NCI-H2029 treated with DMSO at 0.1 percent for 48 hours (cell line): ENCODE measurements at places on chromosomes 11 and 22.

DNA sequence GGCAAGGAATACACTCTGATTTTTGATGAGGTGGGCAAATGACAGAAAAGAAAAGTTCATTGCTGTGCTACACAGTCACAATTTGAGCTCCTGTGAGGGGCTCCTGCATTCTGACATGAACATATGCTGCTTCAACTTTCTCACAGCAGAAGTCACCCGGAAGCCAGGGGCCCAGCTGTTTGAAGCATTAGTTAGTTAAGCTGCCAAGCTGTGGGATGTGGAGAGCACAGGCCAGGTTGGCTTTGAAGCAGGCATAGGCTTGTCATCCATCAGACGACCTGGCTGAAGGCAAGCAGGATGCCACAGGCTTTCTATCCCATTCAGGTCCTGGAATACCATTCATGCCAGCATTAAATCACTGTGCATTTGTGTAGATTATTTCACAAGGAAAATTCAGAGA, 63.1 kb downstream of the MTNR1B start:
- DNase-seq: no peak

DNA sequence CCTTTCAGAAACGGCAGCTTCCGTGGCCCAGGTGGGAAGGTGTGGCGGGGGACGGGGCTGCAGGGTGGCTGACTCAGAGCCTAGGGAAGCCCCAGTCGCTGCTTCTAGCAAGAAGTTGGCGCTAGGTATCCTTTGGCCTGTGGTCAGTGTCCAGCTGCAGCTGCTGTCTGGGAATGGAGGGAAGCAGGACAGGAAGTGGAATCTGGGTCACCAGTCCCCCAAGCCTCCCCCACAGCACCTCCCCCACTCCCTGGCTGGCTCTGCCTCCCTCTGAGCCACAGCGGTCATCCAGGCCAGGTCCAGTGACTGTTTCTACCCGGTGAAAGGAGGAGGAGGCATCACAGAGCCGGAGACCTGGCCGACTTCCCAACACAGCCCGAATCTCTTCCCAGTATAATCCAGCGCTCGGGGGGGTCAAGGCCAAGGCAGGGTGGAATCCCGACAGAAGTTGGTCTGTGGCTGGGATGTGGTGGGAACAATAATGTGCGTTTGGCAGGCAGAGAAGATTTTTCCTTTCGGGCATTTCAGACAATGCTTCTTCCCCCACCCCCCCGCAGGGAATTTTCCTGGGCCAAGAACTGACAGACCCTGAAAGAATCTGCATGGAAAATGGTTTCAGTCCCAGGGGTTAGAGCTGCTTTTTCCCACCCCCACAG, 45.1 kb downstream of the C11orf96 start:
- no peak for DNase-seq

GRCh38 chr11:57413681-57414080, 13.2 kb downstream of the SLC43A3 start:
- no peak for DNase-seq

DNA sequence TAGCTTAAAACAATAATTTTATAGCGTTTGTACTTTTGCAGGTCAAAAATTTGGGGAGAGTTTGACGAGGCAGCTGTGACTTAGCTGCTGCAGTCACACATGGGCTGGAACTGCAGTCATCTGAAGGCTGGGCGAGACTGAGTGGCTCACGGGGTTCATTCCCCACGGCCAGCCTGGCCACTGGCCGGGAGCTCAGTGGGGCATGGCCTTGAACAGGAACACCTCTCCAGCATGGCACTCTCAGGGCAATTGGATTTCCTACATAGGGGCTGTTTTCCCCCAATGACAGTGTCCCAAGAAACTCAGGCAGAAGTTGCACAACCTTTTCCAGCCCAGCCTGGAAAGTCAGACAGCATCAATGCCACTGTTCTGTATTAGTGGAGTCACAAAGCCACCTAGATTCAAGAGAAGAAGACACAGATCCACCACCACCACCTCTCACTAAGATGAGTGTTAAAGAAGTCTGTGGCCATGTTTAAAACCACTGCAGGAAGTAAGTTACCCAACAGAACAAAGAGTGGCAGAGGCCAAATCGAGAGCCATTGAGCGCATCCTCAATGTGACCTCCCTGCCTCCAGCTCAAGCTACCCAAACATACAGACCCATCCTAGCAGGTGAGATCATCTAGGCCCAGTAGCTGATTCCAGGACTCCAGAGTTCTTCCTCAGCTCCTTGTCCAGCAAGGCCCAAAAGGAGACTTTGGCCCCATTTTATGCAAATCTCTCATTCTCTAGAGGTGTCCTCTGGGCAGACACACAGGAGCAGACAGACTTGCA, 618.7 kb upstream of the CADM1 start:
- DNase-seq: no peak

GRCh38 chr11:33016654-33017053, 976 bp downstream of the DEPDC7 start:
- no peak for DNase-seq

GRCh38 chr22:46066691-46067090, 83.6 kb upstream of the PPARA start:
- DNase-seq: peak; percentile 50

GRCh38 chr11:20861322-20861721, 191.9 kb downstream of the NELL1 start:
- peak; percentile 81 for DNase-seq

DNA sequence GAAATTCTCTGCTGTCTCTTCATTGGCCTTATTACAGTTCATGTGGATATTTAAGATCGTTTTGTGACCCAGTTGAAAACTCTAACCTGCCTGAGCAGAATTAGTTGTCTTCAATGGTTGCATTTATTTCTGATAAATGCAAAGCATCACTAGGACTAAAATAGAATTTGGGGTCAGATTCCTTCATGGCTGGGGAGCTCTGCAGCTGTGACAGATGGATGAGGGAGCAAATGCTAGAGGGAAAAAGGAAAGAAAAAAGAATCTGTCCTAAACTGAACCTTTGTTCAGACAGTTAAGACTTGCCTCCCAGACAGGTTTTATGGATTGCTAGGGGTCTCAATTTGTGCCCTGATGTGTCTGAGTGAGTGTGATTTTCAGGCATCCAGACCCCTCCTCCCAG, 113.0 kb downstream of the SYT9 start:
- no peak for DNase-seq

DNA sequence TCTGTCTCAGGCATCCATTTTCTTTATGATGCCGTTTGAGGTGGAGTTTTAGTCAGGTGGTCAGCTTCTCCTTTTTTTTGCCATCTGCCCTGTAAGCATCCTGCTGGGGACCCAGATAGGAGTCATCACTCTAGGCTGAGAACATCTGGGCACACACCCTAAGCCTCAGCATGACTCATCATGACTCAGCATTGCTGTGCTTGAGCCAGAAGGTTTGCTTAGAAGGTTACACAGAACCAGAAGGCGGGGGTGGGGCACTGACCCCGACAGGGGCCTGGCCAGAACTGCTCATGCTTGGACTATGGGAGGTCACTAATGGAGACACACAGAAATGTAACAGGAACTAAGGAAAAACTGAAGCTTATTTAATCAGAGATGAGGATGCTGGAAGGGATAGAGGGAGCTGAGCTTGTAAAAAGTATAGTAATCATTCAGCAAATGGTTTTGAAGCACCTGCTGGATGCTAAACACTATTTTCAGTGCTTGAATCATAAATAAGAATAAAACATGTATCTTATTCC, 10.9 kb upstream of the HBE1 start:
- DNase-seq: no peak

DNA sequence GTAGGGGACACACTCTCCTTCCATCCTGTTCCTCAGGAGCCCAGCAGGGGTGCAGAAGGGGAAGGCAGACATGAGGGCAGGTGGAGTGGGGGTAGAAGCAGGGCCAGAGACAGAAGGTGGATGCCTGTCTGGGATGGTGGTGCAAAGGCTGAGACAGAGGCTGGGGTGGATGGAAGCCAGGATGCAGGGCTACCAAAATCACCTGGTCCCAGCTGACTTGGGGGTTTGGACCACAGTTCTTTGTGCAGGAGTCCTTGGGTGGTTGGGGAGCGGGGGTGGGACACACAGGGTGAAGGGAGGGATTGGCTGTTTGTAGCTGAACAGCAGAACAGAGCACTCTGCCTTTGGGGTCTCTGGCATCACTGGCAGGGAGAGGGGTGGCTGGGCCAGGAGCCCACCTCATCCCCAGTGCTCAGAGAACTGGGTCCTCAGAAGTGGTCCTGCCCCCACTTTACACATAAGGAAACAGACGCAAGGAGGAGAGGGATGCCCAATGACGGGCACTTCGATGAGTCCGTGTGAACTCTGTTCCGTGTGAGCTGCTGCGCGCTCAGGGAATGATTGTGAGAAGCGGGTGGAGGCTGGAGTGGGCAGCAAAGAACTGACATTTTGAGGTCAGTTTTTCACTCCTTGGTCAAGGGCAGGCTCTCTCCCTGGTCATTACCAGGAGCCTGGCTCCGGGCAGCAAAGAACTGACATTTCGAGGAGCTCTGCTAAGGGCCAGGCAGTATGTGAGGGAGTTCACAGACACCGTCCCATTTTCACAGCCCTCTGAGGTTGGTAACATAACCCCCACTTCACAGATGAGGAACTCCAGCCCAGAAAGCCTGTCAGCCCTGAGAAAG, 1.9 kb downstream of the TAGLN start:
- no peak for DNase-seq

GRCh38 chr11:102194257-102194656, 84.0 kb downstream of the YAP1 start:
- DNase-seq: no peak

- DNase-seq: no peak
Measured at GRCh38 chr22:18088825-18089568, 11.2 kb downstream of the PEX26 start.

DNA sequence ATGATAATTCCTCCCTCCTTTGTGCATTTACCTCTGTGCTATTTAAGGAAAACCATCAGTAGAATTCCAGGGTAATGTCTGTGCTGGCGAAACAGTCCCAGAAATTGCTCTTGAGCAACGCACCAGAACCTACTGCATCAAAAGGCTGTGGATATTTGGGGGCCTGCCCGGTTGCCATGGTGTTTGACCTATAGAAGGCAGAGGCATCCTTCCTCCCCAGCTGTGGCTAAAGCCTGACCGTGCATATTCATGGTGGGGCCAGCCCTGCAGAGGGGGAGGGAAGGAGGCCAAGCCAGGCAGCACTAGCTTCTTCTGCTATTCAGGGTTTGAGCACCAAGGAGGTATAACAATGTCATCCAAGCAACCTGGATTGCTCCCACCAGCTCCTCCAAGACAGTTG, 215.0 kb upstream of the E2F8 start:
- DNase-seq: no peak

DNA sequence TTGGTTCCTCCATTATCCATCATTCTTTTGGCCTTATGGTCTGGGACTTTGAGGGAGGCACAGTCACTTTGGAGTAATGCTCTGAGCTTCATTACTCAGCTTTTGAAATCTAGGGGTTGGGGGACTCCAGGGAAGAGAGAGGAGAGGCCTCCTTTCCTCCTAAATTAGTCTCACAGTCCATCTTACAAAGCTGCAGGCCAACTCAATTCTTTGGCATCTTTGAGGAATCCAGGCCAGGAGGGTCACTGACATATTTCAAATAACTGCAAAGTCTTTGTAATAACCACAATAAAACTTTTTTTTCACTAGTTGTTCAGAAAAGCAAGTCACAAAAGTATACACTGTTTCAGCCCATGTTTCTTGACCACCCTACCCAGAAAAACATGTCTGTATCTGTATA, 73.3 kb upstream of the FAR1 start:
- DNase-seq: no peak

GRCh38 chr11:34298871-34299270, 58.9 kb downstream of the ABTB2 start:
- DNase-seq: no peak

- no peak for DNase-seq
Measured at GRCh38 chr11:57349491-57350274, 11.5 kb downstream of the P2RX3 start.

GRCh38 chr22:37804881-37805809, 2.6 kb upstream of the GCAT start:
- DNase-seq: peak; percentile 14

DNA sequence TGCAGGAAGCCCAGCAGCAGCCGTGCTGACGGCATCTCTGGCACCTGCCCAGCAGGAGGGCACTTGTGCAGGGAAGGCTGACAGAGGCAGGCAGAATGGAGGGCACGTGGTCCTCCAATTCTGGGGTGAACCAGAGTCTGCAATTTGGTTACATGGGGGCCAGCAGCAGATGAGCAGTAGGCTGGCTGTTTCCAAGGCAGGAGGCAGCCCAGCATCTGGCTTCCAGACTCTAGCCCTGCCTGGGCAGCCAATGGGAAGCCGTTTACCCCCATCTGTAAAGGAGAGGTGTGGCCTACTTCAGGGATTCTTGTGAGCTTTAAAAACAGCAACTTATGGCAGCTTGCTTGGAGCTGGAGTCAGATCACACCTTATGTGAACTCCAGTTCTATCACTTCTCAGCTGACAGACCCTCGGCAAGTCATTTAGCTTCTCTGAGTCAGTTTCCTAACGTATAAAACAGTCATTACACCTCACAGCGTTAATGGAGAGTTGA, 27.9 kb upstream of the RASL10A start:
- peak; percentile 43 for DNase-seq

GRCh38 chr22:40728731-40729189, 49.5 kb downstream of the MCHR1 start:
- peak; percentile 25 for DNase-seq

DNA sequence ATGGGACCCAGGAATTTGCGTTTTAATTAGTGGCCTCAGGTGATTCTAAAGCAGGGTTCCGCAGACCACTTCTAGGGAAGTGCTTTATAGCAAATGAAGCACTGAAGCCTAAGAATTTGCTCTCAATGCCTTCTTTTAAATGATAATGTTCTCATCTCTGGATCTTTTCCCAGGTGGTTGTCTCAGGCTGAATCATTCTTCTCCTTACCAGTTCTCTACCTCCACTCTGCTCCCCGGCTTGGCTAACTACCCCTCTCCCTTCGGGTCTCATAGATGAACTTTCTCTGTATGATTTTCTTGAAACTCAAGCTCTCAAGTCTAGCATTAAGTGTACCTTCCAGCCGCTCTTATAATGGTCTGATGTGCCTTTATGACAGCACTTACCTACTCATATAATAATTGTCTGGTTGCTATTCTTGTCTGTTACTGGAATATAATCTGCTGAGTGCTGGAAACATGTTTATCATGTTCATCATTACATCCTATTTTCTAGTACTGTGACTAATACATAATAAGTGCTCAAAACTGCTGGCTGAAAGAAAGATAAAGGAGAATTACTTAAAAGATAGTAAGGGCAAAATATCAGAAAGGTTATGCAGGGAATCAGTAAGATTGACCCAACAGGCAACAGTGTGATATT, 195.9 kb upstream of the SESN3 start:
- no peak for DNase-seq

DNA sequence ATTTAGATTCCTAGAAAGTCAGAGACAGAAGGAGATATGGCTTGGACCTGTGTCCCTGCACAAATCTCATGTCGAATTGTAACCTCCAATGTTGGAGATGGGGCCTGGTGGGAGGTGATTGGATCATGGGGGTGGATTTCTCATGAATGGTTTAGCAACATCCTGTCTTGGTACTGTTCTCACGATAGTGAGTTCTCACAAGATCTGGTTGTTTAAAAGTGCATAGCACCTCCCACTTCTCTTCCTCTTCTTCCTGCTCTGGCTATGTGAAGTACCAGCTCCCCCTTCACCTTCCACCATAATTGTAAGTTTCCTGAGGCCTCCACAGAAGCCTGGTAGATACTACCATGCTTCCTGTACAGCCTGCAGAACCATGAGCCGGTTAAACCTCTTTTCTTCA, 27.6 kb upstream of the PAMR1 start:
- no peak for DNase-seq
